ENCODE measurements at places on chromosomes 3 and 15. TPM values are rescaled to one million over a fixed set of nuclear protein-coding genes. Genes with fewer than 3 reads are reported as not detected.
A peak's percentile ranks its signal among the peaks of the same experiment; 100 is the strongest.

DNA sequence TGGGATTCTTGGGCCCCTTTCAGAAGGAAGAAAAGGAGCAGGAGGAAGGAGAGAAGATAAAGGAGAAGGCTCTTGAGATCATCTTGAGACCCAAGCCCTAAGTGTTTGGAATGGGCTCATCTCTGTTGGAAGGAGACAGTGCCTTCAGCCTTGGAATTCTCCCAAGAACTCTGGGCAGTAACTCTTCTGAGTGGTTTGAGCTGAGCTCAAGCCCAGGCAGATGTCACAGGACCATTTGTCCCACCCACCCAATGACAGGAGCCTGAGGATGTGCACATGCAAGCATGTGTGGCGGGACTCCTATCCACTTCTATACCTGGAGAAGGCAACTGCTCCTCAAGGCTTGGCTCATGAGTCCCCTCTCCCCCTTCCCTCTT is 14.6 kb upstream of the TMEM40 start:
- DNase-seq, result no peak

The CPA3 gene
- total RNA-seq, result not detected

The EPHB3 gene
- total RNA-seq, result 0.29 TPM

- DNase-seq, result no peak
Measured at GRCh38 chr3:132595014-132595413, 2.1 kb upstream of the ACKR4 start.

DNA sequence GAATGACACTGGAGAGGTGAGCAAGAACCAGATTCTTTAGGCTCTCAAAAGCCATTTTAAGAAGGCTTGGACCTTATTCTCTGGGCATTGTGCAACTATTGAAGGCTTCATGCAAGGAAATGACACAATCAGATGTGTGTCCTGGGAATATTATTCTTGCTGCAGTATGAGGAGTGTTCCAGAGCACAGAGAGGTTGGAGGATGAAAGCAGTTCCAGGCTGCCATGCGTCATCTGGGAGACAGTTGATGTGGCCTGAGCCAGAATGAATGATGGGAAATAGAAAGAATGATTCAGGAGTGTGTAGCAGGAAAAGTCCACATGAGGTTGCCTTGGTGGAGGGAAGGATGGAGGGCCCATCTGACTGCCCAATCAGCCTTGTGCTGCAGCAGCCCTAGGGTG is 123.1 kb downstream of the CHCHD6 start:
- DNase-seq, result no peak

The SLC2A2 gene
- total RNA-seq, result not detected

GRCh38 chr15:88646088-88646405 is 7.2 kb downstream of the ISG20 start:
- no peak for DNase-seq

DNA sequence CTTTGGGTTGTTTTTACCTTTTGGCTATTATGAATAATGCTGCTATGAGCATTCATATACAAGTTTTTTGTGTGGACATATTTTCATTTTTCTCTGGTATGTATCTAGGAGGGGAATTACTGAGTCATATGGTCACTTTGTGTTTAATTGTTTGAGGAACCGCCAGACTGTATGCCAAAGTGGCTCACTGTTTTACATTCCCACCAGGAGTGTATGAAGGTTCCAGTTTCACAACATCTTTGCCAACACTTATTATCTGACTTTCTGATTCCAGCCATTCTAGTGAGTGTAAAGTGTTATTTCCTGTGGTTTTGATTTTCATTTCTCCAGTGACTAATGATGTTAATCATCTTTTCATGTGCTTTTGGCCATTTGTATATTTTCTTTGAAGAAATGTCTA is 51.8 kb downstream of the CMTM7 start:
- no peak for DNase-seq

- DNase-seq, result no peak
Measured at GRCh38 chr15:98955961-98956723, 51.5 kb downstream of the PGPEP1L start.

The PLD1 gene
- total RNA-seq, result 1.2 TPM

GRCh38 chr3:173599673-173600072 is 202.1 kb downstream of the NLGN1 start:
- no peak for DNase-seq

The OR4F6 gene
- total RNA-seq, result not detected

DNA sequence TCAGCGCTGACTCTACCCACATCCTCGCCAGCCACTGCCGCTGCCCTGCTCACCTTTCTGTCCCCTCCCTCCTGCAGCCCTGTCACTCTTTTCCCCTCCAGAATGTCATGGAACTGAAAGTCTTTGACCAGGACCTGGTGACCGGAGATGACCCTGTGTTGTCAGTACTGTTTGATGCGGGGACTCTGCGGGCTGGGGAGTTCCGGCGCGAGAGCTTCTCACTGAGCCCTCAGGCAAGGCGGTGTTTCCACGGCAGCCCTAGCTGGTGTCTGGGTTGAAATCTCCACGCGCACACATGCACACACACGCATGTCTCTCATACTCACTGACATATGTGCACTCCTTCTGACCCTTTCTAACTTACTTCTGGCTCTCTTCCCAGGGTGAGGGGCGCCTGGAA is 2.0 kb downstream of the PLA2G4B start:
- no peak for DNase-seq

DNA sequence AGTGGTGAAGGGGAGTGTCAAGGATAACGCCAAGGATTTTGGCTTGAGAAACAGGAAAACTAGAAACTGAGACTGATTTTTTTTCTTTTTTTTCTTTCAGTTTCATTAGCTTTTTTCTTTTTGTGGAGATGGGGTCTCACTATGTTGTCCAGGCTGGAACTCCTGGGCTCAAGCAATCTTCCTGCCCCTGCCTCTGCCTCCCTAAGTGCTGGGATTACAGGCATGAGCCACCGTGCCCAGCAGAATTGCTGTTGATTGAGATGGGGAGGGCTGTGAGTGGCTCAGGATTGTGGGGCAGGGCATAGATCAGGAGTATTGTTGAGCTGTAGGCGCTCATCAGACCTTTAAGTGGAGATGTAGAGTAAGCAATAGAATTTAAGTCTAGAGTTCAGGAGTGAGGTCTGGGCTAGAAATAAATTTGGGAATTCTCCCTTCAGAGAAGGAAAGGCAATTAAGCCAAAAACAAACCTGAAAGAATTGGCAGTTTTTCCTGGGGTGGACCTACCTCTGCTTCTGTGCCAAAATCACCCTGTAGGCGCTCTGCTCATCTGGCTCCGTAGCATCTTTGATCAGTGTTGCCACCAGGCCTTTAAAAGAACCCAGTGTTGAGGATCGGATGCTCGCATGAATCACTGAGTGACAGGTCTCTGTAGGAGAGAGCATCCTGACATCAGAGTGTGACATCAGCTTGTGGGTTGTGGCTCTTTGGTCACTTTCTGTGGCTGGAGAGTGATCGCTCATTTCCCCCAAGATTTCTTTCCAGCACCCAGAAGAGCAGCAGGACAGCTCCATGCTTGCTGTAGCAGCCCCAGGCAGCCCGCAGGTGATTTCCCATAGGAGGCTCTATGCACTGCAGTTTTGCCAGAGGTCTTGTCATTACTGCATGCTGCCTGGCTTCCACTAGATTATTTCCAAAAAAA is 15.8 kb downstream of the ABHD17C start:
- DNase-seq, result no peak

GRCh38 chr3:168653255-168653654 is 557.5 kb upstream of the GOLIM4 start:
- DNase-seq, result no peak

DNA sequence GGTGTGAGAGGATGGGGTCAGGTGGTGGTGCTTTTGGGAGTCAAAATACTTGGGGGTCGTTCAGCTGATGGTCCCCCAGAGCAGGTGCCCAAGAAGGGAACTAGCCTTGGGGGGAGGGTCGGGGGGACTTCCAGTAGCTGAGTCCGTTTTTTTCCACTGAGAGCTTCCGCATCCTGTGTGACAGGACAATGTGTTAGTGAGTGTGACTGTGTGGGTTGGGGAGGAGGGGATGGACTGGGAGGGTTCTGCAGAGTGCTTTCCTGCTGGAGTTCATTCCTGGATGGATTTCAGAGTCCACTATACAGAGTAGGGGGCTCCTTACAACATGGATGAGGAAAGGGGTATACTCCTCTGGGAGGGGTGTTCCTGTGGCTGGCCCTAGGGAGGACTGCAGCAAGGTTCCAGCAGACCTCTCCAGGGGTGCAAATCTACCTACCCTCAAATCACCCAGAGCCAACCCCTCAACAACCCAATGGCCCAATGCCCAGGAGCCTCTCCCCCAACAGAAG is 601 bp upstream of the HYAL2 start:
- no peak for DNase-seq

The SI gene
- total RNA-seq, result not detected

- DNase-seq, result no peak
Measured at GRCh38 chr3:35777563-35778554, 138.5 kb downstream of the ARPP21 start.

- no peak for DNase-seq
Measured at GRCh38 chr3:110849064-110849463, 222.6 kb upstream of the NECTIN3 start.

The ANKUB1 gene
- total RNA-seq, result not detected

- no peak for DNase-seq
Measured at GRCh38 chr15:32029409-32029861, 880 bp upstream of the CHRNA7 start.

DNA sequence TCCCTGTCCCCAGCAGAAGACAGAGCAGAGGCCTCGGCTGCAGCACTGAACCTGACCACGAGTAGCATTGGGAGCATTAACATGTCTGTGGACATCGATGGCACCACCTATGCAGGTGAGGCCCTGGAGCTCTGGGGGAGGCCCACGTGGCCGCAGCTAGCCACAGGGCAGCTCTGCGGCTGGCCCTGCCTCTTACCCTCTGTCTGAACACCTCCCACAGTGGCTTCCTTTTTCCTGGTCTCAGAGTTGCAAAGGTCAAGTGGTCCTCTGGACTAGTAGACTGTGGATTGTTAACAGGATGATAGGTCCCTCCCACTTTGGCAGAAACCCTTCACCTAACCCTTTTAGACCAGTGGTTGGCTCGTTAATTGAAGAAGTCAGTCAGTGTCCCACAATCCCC is 22.5 kb upstream of the CLK3 start:
- no peak for DNase-seq

The LNP1 gene
- 2.2 TPM for total RNA-seq

- no peak for DNase-seq
Measured at GRCh38 chr3:183296944-183297343, 43.9 kb downstream of the B3GNT5 start.

GRCh38 chr15:82849556-82850512 is 40.4 kb downstream of the WHAMM start:
- peak; percentile 25 for DNase-seq

DNA sequence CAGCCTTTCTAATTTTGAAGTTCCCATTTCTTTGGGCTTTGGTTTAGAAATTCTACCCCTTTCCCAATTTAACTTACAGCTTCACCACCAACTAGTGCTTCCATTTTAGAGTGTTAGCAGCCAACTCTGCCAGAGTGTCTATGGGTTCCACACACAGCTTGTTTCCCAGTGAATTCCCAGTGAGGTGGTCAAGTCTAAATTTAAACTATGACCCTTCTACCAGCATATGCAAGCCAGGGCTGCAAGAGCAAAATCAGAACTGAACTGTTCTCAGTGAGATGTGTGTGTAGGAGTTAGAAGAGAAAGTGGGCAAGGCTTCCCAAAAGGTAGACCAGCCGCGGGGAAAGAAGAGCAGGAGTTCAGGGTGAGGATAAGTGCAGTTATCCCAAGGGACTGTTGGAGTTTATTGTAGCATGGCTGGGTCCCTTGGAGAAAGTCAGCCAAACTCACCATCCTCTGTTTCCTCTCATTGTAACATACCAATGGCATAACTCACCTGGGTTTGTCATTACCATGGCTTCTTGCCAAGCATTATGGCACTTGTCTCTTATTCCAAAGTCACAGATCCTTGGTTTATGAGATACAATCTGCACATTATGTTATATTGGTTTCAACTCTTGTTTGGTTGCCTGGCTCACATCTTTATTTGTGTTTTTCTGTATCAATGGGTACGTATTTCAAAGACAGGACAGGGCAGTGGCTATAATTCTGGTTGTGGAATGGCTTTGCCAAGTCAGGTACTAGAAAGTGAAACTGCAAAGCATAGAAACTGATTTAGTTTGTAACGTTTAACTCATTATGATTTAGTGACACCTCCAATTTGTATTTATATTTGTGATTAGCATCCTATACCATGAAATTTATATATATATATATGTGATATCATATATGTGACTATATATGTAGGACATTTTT is 130.2 kb upstream of the UMPS start:
- DNase-seq, result no peak

The CCDC191 gene
- total RNA-seq, result 5.7 TPM

- DNase-seq, result no peak
Measured at GRCh38 chr3:177665122-177665808, 468.0 kb upstream of the TBL1XR1 start.

- no peak for DNase-seq
Measured at GRCh38 chr15:49830391-49830790, 209.5 kb downstream of the DTWD1 start.

DNA sequence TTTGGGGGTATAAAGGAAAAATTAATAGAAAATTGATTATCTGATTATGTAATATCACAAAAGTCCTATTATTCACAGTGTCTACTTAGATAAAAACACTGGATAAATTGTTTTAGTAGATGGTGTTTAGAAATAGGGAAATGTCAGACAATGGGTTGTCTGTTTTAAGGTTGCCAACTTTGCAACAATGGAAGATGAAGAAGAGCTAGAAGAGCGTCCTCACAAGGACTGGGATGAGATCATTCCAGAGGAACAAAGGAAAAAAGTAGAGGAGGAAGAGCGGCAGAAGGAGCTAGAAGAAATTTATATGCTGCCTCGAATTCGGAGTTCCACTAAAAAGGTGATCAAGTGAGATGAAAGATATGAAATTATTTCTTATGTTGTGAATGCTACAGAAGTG is 84.0 kb downstream of the CHD2 start:
- no peak for DNase-seq

- no peak for DNase-seq
Measured at GRCh38 chr3:157442729-157443128, 6.1 kb downstream of the PTX3 start.

The RYR3 gene
- not detected for total RNA-seq

DNA sequence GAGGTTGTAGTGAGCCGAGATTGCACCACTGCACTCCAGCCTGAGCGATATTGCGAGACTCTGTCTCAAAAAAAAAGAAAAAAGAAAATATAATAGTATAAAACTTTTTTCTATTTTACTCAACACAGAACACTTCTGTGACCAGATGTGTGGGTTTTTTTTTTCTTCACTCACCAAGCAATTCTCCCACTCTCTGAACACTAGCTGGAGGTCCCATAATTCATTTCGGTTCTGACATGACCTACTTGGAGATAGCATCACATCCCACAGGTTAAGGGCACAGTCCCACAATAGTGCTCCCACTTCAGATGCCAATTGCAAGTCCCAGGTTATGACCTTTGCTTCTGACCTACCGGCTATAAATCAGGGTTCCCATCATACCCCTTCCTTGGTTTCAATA is 35.0 kb downstream of the KAT2B start:
- no peak for DNase-seq

- DNase-seq, result no peak
Measured at GRCh38 chr3:51618496-51618895, 52.6 kb upstream of the TEX264 start.

- DNase-seq, result no peak
Measured at GRCh38 chr3:8882171-8882593, 81.1 kb downstream of the RAD18 start.

GRCh38 chr15:60072826-60073465 is 68.8 kb downstream of the FOXB1 start:
- DNase-seq, result no peak

The PROS1 gene
- total RNA-seq, result not detected

The PGBD4 gene
- total RNA-seq, result 4.7 TPM
